GM19239 (cell line): ENCODE measurements at places on chromosomes 16 and 17.

- no peak for DNase-seq
Observed at GRCh38 chr16:87713451-87714229, 52.1 kb downstream of the KLHDC4 start.

DNA sequence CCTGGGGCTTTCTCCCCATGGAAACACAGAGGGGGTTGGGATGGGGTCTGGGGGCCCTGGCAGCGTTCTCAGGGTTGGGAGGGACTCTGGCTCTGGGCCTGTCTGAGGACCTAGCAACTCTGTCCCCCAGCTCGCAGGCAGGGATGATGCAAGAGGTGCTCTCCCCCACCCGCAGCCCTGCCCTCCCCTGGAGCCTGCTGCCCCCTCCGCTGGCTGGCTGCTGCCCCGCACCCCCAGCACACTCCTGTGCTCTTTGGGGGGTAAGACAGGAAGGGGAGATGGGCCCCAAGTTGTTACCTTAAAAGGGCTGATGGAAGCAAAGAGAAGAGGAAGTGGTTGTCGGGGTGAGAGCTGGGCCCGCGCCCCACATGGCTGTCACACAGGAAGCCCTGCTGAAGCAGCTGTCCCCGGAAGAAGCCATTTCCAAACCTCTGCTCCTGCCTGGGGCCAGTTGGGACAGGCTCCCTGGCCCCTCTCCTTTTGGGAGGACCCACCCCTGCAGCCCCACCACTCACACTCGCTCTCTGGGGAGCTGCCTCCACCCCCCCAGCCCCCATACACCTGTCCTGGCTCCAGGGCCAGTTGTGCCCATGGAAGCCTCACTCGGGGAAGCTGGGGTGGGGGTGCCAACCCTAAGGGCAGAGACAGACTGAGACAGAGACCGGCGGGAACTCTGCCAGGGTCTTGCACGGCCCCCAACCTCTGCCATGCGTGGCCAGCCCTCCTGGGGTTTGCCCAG is 2.5 kb downstream of the CORO1A start:
- peak; percentile 80 for DNase-seq

DNA sequence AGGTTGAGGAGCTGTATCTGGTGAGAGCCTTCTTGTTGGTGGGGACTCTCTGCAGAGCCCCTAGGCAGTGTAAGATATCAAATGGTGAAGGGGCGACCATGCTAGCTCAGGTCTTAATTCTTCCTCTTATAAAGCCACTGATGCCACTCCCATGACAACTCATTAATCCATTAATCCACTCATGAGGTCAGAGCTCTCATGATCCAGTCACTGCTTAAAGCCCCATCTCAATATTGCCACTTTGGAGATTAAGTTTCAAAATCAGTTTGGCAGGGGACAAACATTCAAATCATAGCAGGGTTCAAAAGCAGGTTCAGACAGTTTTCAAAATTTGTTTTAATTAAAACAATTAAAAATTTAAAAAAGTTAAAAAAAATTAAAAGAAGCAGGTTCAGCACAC is 13.1 kb upstream of the SPECC1 start:
- no peak for DNase-seq

- no peak for DNase-seq
Observed at GRCh38 chr17:35359398-35359797, 14.0 kb downstream of the SLFN11 start.

DNA sequence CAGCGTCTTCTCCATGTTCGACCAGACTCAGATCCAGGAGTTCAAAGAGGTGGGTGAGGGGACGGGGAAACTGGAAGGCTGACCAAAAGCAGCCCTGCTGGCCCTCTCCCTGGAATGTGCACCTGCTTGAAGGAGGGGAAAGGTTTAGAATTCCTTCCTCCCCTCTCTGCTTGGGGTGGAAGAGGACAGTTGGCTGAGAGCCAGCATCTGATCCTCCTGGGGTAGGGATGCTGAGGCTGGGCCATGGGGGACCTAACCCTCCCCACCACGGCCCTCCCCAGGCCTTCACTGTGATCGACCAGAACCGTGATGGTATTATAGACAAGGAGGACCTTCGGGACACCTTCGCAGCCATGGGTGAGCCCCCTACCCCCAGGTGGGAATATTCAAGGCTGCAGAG is 1.3 kb downstream of the MYL11 start:
- no peak for DNase-seq

DNA sequence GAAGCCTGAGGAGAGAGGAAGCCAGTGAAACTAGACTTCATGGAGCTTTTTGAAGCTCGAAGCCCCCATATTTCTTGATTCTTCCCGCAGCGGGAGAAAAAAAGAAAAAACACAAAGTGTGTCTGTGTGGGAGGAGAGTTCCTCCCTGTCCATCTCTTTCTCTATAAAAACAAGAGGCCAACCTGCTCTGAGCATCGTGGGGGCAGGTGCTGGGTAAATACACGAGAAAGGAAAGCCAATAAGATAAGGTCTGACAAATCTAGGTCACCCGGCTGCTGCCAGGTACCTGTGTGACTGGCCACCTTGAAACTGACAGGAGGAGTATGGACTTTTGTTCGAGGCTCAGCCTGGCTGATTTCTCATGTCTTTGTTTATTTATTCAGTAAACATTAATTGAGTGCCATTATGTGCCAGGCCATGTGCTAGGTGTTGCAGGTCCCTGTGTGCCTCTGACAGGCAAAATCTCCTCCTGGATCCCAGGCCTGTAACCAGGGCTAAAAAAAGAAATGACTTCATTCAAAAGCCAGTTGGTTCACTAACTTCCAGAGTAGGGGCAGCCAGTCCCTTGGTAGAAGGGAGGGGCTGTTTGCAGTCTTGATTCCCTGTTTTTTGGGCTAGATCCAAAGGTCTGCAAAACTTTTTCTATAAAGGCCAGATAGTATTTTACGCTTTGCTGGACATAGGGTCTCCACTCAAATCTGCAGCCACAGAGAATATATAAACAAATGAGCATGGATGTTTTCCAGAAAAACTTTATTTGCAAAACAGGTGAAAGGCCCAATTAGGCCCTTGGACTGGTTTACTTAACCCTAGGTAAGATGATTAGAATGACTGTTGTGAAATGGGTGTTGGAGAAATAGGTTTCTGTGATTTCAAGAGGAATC is 35.6 kb downstream of the YPEL2 start:
- DNase-seq, result no peak
